ENCODE measurements at places on chromosomes 1 and 21. TPM values are rescaled to one million over a fixed set of nuclear protein-coding genes. Genes with fewer than 3 reads are reported as not detected.

DCST2 gene
- total RNA-seq: 0.20 TPM

CDK11B gene
- 32.0 TPM for total RNA-seq

CTSK gene
- 2.9 TPM for total RNA-seq

SIPA1L2 gene
- total RNA-seq: 1.7 TPM

DNA sequence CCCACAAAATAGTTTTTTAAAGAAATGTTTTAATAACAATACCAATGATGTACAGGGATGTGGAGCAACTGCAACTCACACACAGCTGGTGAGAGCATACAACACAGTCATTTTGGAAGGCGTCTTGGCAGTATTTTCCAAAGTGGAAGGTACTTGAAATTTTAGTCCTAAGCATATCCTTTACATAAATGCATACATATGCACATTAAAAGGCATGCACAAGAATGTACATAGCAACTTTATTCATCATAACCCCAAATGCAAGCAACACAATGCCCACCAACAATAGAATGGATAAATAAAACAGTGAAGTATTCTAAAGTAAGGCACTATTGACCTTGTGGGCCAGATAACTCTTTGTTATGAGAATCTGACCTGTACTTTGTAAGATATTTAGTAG, 310.1 kb upstream of the ADGRL2 start:
- DNase-seq: no peak

DNA sequence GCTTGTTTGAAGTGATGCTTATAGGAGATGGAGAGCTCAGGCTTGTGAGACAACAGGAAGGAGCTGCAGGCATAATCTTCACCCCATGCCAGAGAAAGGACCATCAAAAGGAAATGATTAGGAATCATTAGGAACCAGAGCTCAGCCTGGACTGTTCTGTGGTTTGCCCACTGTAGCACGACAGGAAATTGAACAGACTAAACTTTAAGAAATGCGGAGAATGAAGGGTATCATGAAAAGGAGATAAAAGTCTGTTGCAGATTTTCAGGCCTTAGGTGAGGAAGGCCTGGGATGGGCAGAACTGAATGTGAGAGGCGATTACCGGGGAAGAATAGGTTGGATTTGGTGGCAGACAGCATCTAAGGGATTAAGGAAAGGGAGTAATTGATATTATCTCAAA, 292.0 kb upstream of the PLXNA2 start:
- DNase-seq: no peak

GRCh38 chr21:36551731-36552433, 72.0 kb upstream of the CLDN14 start:
- DNase-seq: no peak

DNA sequence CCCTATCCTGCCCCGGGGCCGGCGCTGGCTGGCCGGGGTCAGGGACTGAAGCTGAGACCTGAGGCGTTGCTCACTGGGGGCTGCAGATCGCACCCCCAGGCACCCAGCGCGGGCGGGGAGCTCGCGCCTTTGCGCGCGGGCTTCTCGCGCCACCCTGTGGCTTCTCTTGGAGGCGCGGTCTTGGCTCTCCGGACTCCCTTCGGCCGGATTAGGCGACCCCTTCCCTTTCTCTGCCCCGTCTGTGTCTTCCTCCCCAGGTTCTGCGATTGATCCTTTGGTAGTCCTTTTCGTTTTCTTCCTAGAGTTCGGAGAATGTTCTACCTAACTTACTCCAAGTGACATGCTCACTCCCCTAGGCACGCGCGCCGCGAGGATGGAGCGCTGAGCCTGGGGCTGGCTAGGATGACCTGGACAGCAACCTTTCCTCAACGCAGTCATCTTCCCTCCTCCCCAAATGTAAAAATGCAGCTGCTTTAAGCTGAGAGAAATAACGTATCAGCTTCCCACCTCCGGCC, 495 bp upstream of the NTRK1 start:
- peak; percentile 64 for DNase-seq

DNA sequence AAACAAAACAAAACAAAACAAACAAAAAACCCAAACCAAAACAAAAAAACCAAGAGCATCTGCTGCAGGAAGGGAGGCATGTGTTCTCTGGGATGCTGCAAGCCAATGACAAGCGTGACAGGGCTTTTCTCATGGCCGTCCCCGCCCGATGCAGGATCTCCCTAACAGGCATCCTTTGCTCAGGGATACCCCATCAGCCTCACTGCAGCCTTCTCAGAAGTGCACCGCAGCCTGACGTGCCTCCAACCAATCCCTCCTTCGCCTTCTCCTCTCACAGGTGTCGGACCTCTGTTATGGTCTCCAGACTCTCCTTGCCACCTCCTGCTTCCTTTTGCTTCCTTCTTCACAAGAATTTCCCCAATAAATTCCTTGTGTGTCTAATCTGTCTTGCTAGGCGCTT, 147.2 kb downstream of the PCP4 start:
- DNase-seq: no peak

DNA sequence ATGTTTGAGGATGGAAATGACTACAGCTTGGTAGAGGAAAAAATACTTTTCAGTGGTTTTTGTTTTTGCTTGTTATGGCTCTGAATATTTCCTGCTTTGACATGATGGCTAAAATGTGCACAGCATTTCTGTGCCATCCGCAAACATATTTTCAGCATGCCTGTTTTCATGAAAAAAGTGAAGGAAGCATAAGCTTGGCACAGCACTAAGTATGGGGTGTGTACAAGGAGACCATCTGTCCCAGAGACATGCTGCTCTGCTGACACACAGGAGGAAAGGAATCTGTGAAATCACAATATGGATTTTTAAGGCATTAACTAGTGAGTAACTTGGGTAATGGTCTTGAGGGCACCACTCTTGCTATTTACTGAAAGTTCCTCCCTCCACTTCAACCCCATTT, 595.5 kb downstream of the RWDD3 start:
- DNase-seq: no peak

DNA sequence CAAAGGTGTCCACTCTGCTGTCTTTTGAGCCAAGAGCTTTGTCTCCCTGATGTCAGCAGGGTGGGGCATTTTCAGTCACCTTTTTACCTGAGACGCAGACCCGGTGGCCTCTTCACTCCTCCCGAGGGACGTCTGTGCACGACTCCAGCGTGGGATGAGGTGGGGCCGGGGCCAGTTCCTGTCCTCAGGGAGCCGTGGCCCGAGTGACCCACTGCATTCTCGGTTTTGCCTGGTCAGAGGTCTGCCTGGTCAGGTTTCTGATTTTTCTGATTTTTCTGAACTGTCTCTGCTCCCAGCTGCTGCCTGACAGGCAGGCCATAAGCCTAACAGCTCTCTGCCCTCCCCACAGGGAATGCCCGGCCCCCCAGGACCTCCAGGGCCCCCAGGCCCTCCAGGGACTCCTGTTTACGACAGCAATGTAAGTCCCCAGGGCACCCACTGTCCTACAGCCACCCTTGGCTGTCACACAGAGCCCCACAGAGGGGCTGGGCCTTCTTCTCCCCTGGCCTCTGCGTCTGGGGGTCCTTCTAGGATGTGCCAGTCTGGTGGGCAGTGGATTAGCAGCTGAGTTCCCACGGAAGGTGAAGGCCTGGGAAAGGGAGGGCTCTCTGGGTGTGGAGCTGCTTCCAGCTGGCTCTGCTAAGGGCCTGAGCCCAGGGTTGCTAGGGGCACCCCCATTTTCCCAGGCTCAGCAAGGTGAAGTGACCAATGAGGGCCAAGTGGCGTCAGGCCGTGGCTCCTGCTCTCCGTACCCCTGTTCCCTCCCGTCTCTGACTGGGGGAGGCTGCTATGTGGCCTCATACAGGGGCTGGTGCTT, 45.9 kb downstream of the SLC19A1 start:
- no peak for DNase-seq

- DNase-seq: peak; percentile 83
Observed at GRCh38 chr1:156927215-156928042, 7.0 kb downstream of the LRRC71 start.

GRCh38 chr1:43573066-43573800, 42.5 kb downstream of the PTPRF start:
- no peak for DNase-seq

GRCh38 chr1:153728305-153729066, 636 bp downstream of the INTS3 start:
- peak; percentile 41 for DNase-seq

- peak; percentile 62 for DNase-seq
Observed at GRCh38 chr1:227946624-227947385, 927 bp downstream of the WNT9A start.

DNA sequence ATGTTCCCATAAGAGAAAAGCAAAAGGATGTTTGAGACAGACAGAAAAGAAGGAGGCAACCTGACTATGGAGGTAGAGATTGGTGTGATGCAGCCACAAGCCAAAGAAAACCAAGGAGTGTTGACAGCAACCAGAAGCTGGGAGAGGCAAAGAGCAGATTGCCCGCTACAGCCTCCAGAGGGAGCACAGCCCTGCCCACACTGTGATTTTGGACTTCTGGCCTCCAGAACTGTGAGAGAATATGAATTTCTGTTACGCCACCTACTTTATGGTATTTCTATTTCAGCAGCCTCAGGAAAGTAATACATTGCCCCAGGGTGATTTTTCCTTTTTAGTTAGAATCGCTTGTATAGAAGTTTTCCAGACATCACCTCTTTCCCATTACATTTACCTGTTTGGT, 28.4 kb downstream of the SLAMF6 start:
- no peak for DNase-seq

- DNase-seq: no peak
Observed at GRCh38 chr1:107116306-107116790, 24.5 kb upstream of the NTNG1 start.

DNA sequence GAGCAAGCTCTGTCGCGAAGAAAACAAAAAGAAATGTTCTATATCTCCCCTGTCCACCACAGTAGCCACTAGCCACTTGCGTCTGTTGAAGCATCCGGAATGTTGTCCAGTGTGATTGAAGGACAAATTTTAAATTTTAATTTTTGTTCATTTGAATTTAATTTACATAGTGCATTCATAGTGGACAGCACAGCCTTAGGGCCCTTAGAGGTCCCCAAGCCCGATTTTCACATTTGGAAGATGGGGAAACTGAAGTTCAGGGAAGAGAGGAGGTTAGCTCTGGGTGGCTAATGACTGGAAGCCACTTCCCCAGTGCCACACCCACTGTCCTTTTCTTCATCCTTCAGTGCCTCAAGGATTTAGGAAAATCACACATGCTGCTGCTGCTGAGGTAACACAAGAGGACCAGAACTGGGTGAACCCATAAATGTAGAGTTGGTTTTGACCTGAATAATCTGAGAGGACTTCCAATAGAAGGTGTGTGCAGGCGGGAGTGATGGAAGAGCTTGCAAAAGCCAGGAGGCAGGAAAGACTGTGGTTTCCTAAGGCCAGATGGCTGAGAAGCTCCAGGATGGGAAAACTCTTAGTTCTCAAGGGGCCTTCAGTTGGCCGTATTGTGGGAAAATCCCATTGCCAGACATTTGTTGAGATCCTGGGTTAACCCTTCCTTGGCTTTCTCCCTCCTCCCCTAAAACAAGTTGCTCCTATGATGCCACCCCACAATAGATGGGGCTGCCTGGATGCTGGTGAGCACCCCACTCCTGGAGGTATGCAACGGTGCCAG, 49.5 kb downstream of the TRIM11 start:
- DNase-seq: no peak

DNA sequence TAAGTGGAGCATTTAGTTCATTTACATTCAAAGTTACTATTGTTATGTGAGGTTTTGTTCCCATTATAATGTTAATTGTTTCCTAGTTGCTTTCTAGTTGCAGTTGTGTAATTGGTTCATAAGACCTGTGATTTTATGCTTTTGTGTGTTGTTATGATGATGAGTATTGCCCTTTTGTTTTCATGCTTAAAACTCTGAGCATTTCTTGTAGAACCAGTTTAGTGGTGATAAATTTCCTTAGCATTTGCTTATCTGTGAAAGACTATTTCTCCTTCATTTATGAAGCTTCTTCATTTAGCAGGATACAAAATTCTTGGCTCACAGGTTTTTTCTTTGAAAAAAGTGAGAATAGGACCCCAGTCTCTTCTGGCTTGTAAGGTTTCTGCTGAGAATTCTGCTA, 274.8 kb upstream of the SPAG17 start:
- no peak for DNase-seq

- no peak for DNase-seq
Observed at GRCh38 chr1:99232172-99232571, 32.1 kb upstream of the PLPPR4 start.

DNA sequence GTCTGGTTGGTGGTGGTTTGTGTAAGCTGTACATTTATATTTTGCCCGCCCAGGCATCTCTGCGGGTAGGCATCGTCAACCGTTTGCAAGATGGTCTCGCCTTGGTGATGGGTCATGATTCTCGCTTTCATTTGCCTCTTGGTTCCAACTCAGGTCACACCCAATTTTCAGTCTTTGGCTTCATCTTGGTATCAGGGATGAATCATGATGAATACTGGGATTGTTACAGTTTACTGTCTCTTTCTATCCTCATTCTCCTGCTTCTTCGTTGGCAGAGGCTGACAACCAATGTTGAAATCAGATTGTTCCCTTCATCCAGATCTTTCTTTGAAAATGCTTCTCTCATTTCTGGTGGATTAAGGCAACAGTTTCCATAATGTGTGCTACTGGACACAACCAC, 129.7 kb upstream of the KAZN start:
- no peak for DNase-seq

GRCh38 chr21:28936036-28936435, 56.6 kb downstream of the LTN1 start:
- DNase-seq: no peak

DNA sequence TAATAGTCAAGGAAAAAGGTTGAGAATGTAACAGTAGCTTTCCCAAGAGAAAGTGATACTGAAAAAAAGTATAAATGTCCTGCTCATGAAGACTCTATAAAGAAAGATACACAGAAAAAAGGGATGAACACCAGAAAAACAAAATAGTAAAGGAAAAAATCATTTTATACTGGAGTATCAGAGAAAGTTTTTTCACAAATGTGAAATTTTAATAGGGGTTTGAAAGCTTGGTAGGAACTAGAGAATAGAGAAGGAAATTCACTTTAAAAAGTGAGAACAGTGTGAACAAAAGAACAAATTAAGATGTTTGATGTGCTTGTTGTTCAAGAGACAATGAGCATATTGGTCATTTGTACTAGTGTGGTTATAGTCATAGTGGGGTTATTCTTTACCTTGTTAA, 25.6 kb downstream of the UCHL5 start:
- no peak for DNase-seq

DNA sequence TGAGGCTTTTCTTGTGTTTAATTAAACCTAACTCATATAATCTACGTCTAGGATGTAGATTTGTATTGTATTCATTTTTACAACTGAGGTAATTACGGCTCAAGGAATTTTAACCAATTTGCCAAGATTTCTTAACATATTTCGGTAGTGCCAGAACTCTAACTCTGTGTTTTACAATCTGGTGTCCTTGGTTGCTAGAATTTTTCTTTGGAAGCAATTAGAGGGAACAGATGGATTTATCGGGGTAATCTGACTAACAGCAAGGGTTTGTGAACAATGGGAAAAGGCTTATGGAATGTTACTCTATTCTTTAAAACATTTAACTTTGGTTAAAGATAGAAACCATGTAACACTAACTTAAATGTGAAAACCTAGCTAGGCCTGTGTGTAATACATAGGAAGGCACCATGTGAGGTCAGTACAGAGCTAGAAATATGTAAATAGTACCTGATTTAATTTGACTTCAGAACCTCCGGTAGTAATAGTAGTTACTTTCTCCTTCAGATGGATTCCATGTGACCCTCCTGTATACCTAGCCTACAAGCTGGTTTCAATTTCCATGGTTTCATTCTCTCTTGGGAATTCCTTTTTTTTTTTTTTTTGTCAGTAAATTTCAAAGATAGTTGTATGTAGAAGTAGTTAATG, 1.2 kb downstream of the MTF2 start:
- DNase-seq: peak; percentile 17

GRCh38 chr1:158283965-158284364, 5.8 kb upstream of the CD1C start:
- DNase-seq: no peak

- DNase-seq: no peak
Observed at GRCh38 chr1:214248311-214249085, 32.5 kb upstream of the SMYD2 start.

Measured in activated CD8-positive, alpha-beta T cell treated with anti-CD3 and anti-CD28 coated beads for 36 hours (primary cell).